ENCODE measurements at places on chromosomes 12 and 14.
A peak's percentile ranks its signal among the peaks of the same experiment; 100 is the strongest.

- no peak for DNase-seq
Measured at GRCh38 chr14:99508896-99509629, 27.9 kb downstream of the CCNK start.

DNA sequence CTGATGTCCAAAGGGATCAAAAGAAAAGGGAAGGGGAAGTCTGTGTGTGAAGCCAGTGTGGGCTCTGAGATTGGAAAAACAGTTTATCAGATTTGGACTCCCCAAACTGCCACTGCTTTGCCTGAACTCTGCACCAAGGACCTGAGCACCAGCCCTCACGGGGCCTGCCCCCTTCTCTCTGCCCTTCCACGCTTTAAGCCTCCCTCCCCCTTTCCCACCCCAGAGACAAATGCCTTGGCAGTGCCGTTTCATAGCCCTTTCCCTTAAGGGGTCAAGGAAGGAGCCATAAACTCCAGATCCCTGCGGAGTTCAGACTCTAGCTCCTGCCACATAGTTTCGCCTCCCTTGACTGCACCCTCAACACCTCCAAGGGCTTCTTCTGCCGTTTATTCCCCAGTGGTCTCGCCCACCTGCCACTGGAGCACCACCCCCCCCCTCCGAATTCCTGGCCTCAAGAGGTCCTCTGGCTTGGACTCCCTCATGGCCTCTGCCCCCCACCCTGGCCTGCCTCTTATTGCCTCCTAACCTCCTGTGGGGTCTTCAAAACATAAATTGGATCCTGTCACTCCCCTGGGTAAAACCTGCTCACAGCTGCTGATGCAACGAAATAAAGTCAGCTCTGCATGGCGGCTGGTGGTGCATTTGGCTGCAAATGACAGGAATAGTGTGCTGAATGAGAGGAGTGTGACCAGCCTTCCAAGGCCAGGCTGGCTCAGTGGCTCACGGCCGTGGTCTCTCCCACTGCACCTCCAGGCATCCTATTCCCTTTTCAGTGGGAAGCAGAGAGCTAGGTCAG, 18.8 kb downstream of the SLC25A29 start:
- no peak for DNase-seq

- no peak for DNase-seq
Measured at GRCh38 chr12:77965790-77966189, 135.1 kb downstream of the NAV3 start.

DNA sequence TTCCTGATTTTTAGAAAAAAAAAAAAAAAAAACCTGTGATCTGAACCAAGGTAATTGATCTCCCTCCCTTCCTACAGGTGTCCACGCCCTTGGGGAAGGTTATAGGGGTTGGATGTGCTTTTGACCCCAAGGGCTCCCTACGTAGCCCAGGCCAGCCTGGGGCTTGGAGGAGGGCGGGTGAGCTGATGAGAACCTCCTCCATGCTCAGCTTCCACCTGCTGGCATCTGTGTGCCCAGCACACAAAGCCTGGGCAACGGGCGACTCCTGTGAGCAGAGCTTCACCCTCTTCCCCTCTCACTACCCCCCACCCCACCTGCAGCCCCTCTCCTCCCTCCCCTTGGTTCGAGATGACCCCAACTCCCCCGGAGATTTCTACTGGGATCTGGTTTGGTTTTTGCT, 25.3 kb upstream of the INF2 start:
- no peak for DNase-seq

DNA sequence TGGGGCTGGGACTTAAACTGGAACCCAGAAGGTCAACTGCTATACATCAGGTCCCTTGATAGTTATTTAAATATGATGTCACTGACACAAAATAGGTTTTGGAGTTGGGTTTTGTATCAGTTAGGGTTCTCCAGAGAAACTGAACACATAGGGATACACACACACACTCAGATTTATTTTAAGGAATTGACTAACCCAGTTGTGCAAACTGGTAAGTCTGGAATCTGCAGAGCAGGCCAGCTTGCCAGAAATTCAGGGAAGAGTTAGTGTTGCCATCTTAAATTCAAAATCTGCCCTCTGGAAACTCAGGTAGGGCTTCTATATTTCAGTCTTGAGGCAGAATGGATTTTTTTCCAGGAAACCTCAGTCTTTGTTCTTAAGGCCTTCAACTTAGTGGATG, 36.9 kb downstream of the MAPK1IP1L start:
- DNase-seq: no peak

DNA sequence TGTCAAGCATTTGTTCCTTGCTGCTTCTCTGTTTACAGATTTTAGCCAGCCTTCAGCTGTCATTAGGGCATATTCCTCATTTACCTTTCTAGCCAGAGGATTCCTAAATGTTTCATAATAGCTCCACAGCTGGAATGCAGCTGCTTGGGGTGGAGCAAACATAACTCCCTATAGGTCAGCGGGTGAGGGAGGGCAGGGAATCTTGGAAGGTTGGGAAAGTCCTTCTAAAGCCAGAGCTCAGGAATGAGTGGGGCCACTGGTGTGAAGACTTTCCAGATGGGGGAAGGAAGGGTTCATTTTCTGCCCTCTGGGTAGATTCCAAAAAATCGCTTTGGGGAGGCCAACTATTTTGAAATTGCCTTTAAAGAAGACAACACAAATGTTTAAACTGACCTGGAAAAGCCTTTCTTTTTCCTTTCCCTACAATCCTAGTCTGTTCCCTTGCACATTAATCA, 16.3 kb upstream of the IRF2BPL start:
- DNase-seq: no peak

DNA sequence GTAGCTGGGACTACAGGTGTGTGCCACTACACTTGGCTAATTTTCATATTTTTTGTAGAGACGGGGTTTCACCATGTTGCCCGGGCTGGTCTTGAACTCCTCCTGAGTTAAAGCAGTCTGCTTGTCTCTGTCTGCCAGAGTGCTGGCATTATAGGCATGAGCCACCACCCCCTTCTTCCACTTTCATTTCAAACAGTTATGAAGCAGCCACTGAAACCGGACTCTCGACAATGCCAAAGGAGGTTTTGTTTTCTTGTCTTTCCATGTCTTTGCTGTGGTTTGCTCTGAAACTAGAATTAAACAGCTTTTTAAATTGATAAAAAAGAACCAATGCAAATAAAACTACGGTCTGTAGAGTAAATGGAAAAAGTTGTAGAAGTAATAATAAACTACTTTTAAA, 30.4 kb downstream of the RAP1B start:
- peak; percentile 26 for DNase-seq

DNA sequence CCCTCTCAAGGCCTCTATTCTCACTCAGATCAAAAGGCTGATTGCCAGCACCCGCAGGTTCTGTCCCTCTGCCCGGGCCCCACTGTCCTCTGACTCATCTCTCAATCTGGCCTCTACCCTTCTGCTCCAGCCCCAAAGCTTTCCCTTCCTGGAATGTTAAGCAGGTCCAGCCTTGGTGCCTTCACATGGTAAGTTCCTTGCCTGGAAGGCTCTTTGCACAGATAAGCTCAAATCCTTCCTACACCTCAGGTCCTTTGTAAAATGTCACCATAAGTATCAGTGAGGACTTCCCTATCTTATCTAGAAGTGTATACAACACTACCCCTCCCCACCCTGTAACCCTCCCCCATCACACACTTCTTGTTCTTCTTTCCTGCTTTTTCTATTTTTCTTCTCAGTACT, 22.2 kb downstream of the LPCAT3 start:
- DNase-seq: no peak

- no peak for DNase-seq
Measured at GRCh38 chr14:88868558-88869159, 44.2 kb downstream of the TTC8 start.

GRCh38 chr14:105326891-105327694, 12.5 kb downstream of the PACS2 start:
- DNase-seq: no peak

- no peak for DNase-seq
Measured at GRCh38 chr12:78167510-78167909, 336.8 kb downstream of the NAV3 start.

GRCh38 chr12:89353823-89354611, 1.7 kb upstream of the DUSP6 start:
- DNase-seq: peak; percentile 69

DNA sequence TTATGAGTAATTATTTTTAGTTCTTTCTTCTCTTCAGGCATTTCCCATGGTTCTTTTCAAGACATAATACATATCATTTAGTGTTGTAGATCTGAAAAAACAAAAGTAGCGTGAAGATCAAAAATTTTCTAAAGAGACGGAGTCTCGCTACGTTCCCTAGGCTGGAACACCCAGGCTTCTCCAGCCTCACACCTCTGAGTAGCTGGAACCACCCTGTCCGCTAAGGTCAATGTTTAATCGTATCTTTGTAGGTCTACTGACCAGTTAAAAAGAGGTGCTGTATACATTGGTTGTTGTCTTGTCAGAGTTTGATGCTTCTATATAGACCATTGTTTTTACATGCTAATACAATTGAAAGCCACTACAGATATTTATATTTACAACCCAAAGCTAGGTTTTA, 1.3 kb upstream of the HIF1A start:
- no peak for DNase-seq

GRCh38 chr12:108751821-108752220, 20.5 kb upstream of the CORO1C start:
- no peak for DNase-seq

DNA sequence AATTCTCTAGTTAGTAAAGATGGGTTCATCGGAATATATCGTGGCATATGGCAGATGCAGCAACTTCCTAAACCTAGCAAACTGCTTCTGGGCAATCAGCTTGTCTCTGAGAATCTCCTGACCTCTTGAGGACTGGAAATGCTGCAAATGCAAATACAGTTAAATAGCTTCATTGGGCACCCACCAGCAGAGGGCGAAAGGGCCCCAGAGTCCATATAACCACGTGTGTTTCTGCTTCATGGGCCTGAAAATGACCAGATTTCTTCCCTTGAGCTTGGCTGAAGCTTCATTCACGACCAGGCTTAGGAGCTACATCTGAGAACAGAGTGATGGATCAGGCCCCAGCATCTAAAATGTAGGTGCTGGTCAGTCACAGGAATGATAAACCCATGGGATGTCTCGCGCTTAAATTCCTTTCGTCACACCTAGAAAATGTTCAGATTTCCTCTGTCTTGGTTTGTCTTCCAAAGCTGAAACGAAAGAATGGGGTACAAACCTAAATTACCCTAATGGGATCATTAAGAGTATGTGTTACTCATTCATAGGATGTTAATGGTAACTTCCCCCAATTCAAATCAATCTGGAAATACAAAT, 1482.5 kb upstream of the TMEM132C start:
- DNase-seq: no peak

DNA sequence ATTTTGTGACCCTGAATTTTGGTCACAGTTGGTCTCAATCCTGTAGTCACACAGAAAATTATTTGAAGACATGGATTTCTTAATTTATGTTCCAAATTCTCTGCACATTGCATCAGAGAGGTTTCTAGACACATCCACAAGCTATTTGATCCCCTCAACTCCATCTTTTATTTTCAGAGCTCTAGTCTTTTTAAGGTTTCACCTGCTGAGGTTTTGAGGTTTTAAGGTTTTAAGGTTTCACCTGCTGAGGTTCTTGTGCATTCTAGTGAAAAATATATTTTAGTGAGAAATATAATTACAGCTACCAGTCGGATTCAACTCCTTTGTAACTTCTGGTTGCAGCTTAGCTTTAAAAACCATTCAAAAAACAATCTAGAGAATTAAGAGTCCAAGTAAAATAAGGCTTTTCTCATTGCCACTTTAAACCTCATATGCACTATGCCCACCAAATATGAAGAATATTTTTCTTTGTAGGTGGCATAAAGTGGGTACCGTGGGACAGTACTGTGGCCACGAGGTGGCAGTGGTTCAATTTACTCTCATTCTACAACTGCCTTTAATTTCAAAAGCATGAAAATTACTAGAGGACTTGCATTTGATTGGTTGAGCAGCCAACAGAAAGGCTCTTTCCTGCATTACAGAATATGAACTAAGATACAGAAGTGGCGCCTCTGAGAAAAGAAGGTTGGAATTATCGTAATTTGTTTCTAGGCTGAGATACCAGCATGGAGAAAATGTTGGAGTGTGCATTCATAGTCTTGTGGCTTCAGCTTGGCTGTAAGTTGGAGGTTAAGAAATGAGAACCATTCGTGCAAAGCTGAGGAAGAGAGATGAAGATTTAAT, 366.5 kb upstream of the OR4E1 start:
- peak; percentile 21 for DNase-seq

GRCh38 chr14:68174446-68174845, 354.9 kb downstream of the RAD51B start:
- no peak for DNase-seq

DNA sequence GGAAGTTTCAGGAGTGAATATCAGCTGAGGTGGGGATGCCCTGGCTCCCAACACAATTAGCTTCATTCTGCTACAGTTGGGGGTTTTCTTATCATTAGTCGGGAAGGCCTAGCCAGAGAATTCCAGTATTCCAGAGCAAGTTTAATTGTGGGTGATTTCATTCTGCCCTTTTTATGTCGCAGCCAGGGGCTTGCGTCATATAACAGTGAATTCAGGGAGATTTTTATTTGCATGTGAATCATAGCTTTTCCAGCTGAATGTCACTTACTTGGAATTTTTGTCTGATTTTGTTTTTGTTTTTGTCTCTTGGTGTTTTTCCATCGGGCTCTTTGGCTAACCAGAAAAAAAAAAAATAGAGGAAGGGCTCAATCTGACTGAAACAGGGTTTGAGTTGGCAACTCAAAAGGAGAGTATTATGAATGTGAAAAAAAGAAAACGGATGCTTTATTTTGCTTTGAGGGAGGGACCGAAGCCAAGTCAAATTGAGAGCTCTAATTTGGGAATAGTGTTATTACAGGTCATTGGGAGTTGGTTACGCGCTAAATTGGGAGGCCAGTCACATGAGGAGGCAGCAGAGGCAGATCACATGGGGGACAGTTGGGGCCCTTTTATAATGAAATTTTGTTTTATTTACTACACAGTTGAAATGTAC, 119.4 kb downstream of the SAMD4A start:
- no peak for DNase-seq

DNA sequence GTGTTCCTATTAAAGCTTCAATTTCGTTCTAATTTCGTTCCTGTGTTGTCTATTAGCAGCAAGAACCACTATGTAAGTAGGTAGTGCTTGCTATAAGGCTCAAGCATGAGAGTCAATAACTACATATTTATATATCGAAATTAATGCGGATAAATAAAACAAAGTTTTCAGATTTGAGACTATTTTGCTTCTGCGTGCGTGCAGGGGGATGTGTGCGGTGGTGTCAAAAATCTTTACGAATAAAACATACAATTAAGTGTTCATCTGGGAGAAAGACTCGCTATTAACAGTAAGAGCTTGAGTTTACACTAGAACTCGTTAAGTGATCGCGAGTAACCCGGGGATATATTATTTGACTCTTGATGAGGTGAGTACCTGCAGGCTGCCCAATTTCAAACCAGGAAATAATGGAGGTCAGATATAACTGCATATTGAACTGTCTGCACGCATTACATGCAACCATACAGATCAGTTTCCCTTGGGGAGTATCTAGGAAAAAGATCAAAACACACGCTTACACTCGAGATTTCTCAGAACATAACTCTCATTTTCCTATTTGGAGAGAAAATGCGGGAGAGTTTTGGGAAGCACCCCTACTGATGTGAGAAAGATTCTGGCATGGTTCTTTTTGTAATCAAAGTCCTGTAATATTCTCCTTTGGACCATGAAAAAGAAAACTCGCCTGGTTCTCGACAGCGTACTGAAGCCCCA, 813 bp downstream of the TWF1 start:
- no peak for DNase-seq
